Occipital lobe (tissue), 3 donors: ENCODE measurements at places on chromosomes 2 and 18. TPM values are rescaled to one million over a fixed set of nuclear protein-coding genes. Genes with fewer than 3 reads are reported as not detected.

GRCh38 chr2:84970868-84971509 lies at the start of gene KCMF1:
Gene KCMF1, plus strand, starts transcription at chr2:84971161. Its CDS starts 291 bp downstream, at chr2:84971452.
- peak; percentile 69 for DNase-seq

DNA sequence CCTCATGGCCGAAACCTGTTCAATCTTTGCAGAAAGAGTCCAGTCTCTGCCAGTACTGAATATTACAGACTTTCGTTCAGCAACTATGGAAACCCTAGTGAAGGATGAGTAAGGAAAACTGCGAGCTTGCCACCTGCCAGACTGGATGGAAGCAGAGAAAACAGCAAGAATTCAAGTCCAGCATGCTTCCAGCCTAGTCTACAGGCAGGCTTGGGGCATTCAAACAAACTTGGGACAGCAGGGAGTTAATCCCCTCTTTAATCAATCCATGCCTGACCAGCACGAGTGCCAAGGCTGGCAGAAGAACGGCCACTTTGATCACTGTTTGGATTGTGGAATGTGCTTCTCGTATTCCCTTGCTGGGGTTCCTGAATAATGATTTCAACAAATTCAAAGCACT lies 145.2 kb downstream of the EPHA4 start:
- no peak for DNase-seq

DNA sequence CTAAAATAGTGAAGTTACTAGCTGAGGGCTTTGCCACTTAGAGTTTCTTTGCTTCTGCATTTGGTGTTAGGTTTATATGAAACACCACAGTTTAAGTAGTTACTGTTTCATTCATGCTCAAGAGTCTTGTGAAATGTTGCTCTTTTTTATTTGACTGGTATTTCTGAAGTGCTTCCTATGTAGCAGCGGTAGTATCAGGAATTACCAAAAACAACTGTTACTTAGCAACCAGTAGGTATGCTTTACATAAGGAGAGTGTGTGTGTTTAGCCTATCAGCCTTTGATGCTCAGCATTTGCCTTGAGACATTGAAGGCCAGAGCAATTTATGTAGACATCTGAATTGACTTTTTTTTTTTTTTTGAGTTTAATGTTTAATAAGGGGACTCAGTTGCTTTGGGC lies 3.6 kb downstream of the DIS3L2 start:
- no peak for DNase-seq

DNA sequence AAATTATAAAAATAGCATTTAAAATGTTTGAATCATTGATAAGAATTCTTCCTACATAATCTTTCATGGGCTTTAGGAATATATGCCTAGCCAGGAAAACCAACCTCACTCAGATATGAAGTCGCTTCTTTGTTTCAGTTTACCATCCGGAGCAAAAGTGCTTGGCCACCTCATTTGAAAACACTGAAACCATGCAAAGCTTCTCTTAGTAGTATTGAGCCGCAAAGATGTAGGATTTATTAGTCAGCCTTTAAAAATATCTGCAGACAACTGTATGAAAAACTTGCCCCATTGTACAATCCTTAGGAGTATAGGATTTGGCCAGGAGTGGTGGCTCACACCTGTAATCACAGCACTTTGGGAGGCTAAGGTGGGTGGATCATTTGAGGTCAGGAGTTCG lies 24.3 kb upstream of the GPD2 start:
- no peak for DNase-seq

Gene FASTKD1
- 81.6 TPM for total RNA-seq

Gene CFAP221
- 5.6 TPM for total RNA-seq

Gene DUSP2
- total RNA-seq = 7.3 TPM
